Activated CD8-positive, alpha-beta memory T cell treated with anti-CD3 and anti-CD28 coated beads, Interleukin-2, amount 50 U/mL, for 4 hours (primary cell): ENCODE measurements at places on chromosomes 1 and 21.

DNA sequence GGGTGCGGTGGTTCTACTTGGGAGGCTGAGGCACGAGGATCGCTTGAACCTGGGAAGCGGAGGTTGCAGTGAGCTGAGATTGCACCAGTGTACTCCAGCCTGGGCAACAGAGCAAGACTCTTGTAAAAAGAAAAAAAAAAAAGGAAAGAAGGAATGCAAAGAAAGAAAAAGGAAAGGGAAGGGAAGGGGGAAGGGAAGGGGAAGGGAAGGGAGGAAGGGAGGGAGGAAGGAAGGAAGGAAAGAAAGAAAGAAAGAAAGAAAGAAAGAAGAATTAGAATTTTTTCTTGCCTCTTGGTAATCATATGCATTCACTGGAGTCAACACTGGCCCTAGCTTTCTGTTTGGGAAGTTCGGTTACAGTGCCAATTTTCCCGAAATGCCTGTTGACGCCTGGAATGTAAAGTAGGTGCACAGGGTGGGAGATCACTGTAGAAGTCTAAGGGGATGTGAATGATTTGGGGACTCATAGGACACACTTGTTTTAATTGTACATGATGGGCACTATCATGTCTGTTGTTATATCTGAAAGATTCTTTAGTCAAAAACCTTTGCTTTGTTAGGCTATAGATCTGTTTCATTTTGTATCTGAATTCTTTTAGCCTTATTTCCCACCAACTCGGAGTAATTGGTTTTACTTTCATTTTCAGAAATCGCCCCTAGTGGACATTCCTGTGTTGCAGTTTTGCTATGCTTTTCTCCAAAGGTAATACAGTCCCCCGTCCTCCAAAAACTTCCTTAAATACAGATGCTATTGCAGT is 59.8 kb upstream of the MORC3 start:
- peak; percentile 42 for DNase-seq

DNA sequence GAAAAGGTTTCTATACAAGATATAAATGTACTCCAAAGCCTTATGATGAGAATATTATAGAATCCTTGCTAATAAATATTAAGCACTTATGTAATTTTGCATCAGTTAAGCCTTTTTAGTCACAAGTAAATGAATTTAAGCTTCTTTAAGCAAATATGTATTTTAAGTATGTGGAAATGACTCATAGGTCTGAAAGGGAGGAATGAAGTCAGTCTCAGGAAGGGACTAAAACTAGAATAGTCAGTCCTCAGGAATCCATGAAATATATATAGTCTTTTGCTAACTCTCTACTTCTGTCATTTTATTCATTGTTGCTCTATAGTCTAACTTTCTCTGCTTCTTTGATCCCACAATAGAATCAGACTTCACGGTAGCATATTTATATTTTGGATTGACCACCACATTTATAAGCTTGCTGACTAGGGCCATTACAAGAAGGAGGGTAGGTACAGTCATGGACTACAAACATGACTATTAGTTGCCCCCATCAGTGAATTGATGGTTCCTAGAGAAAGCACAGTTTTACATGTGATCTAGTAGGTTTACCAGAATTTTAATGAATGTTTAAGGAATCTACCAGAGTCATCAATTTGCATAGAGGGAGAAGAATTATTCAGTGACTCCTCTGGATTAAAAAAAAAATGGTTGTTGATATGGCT is 20.2 kb upstream of the RABGGTB start:
- no peak for DNase-seq

DNA sequence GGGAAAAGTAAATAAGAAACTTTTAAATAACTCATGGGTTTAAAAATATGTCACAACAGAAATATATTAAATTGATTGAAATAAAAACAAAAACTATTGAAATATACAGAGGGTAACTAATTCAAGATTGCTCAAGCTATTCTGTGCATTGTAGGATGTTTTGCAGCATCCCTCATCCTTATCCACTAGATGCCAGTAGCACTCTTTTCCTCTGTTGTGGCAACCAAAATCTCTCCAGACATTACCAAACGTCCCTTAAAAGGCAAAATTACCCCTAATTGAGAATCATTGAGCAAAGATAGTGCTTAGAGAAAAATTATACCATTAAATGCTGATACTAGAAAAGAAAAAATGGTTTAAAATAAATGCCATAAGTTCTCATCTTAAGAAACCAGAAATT is 682.6 kb downstream of the RWDD3 start:
- DNase-seq: no peak

DNA sequence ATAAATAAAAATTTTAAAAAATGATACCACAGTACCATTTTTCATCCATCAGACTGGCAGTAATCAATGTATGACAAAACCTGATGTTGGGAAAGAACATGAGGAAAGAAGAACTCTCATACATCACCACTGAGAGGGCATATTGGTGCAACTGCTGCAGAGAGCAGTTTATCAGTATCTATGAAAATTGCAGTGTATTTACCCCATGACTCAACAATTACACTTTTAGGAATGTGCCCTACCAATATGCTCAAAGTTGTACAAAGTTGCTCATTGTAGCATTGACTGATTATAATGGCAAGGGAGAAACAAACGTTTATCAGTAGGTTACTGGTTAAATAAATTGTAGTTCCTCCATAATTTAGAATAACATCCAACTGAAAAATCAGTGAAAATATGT is 36.7 kb downstream of the CATSPERE start:
- DNase-seq: no peak

DNA sequence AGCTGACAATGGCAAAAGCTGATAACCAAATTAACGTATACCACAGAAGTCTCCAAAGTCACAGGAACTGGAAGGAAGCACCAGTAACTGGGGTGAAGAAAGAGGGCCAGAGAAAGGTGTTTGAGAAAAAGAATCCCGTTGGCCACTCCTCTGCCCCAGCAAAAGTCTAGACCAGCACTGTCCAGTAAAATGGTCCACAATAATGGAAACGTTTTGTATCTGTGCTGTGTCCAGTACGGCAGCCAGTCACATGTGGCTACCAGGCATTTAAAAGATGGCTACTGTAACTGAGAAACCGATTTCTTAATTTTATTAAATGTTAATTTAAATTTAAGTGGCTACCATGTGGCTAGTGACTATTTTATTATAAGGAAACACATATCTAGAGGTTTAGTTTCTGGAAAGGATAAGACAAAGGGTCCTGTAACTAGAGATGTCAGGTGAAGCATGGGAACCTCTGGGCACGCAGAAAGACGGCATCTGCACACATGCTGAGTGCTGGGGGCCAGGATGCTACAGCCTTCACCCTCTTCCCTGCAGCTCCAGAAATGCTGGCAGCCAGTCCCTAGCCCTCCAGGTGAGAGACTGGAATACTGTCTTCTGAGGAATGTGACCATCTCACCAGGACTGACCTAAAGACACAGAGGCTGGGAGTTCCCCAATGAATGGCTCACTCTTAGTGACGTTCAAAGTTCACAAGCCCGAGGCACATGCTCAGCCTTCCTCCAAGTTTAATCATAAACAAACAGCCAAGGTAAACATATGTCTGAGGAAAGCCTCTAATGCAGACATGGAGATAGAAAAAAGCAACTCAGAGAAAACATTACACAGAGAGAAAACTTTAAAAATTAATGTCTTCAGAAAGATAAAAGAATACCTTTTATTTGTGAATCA is 50.7 kb downstream of the JAK1 start:
- DNase-seq: no peak

- no peak for DNase-seq
Observed at GRCh38 chr1:54401799-54402198, 4.4 kb downstream of the SSBP3 start.

DNA sequence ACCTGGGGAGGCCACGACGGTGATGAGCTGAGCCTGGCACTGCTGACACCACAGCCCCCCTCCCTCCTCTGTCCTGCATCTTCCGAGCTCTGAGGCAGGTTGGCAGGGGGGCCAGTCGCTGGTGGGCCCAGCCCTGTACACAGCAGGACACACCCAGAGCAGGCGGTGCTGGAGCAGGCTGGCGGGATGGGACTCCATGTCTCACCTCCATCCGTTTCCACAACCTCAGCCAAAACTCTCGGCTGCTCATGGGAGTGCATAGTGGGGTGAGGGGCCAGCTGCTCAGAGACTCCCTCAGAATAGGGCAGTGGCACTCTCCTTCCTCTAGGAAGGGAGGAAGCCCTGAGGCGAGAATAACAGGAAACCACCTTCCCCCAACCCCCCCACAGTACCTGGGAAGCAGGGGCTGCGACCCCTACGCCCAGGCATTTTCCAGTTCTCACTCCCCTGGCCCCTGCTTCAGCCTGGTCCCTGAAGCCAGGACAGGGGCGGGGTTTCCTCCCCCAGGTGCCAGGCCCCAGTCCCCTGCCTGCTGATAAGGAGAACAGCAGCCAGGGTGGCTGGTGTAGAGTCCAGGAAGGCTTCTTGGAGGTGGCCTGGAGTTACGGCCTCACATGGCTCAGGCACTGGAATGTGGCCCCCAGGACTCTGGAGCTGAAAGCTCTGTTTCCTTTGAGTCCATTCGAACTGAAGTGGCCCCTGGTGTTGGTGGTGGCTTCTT is 3.2 kb upstream of the IBA57 start:
- no peak for DNase-seq

DNA sequence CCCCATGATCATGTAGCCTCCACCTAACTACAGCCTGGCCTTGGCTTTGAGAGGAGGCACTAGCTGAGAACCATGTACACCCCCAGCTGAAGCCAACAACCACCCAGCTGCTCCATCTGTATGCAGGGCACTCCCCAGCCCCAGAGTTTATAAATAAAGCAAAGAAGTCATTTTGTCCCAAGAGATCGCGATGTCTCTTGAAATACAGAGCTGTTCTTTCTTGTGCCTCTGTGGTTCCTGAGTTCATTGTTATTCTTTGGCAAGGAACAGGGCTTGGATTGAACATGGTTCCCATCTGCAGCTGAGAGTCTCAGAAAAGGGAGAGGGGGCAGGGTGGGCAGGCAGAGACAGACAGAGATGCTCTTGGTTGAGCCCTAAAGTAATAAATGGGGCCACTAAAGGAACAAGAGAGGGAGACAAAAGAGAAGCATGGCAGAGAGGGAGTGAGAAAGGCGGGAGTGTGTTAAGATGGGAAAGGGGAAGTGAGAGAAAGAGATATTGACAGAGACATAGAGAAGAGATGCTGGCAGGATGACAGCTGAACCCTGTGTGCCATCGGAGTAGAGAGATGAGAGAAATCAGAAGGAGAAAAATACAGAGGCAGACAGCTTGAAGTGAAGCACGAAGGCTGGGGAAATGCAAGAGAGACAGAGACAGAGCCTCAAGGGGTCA is 63.3 kb downstream of the TNR start:
- DNase-seq: no peak

GRCh38 chr1:16138772-16139221 is 17.1 kb downstream of the EPHA2 start:
- no peak for DNase-seq

DNA sequence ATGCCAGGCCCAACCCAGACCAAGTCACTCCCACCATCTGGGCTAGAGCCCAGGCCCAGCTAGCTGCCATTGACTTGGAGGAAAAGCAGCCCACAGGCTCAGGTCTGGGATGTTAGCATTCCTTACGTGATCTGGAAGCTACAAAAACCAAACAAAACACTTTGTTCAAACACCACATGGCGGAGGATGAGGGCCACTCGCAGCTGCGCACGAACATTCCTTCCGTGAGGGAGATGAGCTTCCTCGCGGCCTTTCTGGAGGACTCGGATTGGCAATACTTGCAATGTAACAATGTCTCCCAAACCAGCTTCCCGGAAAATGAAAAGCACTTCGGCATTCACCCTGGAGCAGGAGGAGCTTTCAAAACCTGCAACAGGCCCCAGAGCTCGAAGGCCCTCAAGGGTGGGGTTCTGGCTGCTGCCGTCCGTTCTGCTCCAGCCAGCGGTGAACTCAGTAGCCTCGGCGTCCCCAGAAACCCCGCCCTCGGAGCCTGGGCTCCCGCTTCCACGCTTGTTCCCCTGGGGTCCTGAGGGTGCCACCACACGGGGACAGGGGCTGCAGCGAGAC is 40.5 kb downstream of the COL6A1 start:
- no peak for DNase-seq

DNA sequence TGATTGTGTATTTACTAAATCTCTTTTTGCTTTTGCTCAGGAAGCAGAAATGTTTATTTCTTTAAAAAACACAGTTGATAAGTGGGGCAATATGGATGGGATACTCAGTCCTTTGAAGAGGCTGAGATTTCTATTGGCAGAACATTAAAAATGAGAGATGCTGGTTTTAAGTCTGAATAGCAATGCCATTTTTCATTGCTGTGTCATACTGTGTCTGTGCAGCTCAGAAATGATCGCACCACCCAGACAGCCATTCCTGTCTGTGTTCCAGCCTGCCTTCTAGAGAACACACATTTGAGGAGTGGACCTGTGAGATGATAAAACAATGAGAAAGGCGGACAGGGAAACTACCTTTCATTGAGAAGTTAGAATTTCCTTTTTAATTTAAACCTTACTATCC is 231.2 kb upstream of the USP24 start:
- DNase-seq: no peak

- DNase-seq: no peak
Observed at GRCh38 chr1:29121936-29122681, 1.6 kb downstream of the TMEM200B start.

DNA sequence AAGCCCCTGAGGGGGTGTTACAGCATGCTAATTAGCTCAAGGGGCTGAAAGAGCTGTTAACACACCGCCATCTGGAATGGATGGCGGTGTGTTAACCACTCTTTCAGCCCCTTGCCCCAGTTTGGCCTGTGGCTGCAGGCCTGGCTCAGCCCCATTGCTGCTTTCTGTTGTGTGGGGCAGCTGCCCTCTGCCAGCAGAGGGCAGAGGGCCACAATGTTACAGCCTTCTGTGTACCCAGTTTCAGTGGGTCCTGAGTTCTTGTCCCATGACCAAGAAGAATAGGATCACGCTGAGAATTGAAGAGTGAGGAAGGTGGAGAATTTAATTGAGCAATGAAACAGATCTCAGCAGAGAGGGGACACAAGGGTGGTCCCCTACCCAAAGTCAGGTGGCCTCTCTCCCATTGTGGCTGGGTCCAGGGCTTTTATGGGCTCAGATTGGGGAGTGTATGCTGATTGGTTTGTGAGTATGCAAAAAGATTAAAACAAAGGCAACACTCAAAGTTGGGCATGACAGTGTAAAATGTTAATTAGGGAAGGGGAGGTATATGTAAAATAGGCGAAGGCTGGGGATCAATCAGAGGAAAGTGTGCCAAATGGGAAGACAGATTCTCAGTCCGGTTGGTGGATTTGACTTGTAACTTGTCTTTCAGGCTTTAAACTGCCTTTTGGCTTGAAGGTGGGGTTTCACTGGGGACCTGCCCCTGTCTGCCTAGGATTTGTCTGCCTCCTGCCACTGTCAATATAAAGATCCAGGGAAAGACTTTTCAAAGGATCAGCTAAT is 142.2 kb downstream of the RABGAP1L start:
- DNase-seq: no peak

DNA sequence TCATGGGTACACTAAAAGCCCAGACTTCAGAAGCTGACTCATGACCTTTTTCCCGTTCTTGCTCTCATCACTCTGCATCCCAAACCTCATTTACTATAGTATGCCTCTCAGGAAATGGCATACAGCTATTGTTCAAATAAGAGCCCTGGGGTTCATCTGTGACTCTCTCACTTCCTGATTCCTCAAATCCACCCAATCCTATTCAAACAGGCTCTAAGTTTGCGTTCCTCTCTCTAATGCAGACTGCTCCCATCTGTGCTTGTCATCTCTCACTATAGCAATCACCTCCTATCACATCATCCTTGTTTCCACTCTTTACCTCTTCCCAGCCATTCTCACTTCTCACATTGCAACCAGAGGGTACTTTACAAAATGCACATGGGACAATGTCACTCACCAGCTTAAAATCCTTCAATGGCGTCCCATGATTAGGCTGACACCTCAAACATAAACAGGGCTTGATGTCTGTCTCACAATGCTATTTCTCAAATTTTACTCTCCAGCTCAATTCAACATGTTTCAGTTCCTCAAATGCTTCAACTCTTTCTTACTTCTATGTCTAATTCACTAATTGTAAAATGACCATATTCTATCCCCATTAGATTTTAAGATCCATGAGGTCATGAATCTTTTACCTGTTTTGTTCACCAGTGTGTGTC is 408.4 kb downstream of the NTNG1 start:
- DNase-seq: no peak
